Frontal cortex (tissue), 4 donors: ENCODE measurements at places on chromosomes 11 and 22. TPM values are rescaled to one million over a fixed set of nuclear protein-coding genes. Genes with fewer than 3 reads are reported as not detected.

Gene TRPM5
- not detected for total RNA-seq

Gene MS4A4A
- total RNA-seq, result 2.0 TPM

Gene WNT7B
- total RNA-seq, result 1.2 TPM

Gene HEPN1
- not detected for total RNA-seq

- no peak for DNase-seq
Measured at GRCh38 chr11:44774731-44775130, 48.0 kb downstream of the TSPAN18 start.

- DNase-seq, result peak; percentile 68
Measured at GRCh38 chr22:24105013-24105360, 76.3 kb upstream of the SUSD2 start.

DNA sequence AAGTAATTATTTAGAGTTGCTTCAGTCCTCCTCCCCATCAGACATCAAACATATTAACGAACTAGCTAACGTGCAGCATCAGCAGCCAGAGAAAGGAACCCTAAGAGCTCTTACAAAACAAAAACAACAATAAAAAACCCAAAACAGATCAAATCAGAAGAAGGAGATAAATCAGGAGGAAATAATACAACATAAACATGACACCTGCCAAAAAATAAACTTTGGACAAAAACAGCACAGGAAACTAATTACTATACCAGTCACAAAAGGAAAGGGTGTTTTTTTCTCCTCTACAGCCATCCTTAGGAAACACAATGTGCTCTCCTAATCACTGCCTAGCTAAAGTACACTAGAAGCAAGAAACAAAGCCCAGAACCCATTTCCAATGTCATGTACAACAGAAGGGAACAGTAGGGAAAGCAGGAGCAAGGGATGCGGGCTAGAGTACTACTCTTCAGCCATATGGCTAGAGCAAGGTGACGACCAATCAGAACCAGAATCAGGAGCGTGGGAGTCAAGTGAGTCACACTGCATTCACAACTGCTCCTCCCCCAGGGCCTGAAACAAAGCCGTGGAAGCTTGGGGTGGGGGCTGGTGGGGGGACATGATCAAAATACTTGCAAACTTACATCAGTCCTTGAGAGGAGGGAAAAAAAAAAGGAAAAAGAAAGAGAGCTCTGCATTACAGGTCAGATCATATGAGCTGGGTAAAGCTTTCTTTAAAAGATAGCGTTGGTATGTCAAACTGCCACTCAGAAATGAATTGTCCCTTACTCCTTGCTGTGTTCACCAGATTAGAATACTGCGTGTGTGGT lies 60.4 kb downstream of the LARGE2 start:
- peak; percentile 21 for DNase-seq

- no peak for DNase-seq
Measured at GRCh38 chr11:10326012-10326964, 21.4 kb downstream of the ADM start.

DNA sequence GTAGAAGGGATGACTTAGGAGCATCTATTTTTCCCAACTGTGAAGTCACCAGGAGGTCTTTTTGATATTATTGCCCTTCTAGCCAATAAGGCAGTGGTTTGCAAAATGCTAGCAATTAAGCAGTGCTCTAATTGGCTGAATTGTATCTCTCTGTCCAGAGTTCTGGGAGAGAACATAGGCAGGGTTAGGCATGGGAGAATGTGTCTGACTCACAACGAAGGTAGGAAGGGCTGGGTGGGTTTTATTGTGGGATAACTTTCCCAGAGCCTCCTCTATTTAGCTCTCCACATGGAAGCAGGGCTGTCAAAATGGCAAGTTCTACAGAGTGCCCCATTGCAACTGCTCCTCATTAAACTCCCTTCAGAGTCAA lies 415.9 kb upstream of the CADM1 start:
- DNase-seq, result no peak

DNA sequence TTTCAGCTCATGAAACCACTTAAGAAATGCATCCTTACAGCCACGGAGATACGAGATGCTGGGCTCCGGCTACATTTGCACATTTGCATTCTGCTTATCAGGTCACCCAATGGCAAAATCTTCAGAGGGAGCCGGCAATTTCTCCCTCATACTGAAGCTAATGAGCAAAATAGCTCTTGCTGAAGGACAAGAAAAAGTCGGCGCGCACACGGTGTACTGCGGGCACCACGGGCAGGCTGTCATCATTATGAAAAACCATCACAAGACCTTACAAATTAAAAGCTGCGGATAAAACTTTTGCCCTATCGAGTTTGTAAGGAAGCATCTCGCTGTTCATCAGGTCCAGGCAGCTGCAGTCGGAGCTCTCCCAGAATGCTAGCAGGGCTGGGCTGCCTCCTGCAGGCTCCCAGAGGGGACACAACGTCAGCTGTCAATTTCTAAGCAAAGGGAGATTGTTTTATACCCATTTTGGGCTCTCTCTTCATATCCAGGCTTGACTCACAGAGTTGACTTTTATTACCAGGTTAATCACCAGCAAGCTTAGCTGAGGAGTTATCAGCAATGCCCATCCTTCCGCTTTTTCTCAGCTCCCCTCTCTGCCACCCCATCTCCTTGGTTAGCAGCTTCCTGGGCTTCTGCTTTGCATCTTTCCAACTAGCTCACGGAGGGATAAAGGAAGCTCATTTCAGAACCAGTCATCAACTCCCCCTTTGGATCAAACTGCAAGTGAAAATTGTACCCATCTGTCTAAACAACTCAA lies 375.1 kb downstream of the OPCML start:
- DNase-seq, result peak; percentile 32

DNA sequence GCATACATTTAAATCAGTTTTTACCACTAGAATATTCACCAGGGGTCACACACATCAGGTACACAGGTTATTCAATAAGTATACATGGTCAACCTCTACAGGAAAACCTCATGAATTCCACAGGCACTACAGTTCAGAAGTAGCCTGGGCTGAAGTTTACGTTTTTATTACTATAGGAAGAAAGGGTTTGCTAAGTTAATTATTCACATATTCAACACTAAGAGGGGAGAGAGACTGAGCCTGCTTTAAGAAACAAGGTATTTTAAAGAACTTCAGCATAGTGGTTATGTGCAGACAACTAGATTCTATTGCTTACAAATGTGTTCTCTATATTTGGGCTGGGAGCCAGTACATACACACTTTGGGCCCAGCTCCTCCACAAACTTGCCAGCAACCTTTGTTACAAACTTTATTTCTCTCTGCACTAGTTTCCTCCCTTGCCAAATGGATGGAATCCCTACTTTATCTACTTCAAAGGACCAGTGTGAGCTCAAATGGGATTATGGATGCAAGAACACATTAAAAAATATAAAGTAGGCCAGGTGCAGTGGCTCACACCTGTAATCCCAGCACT lies 31.9 kb downstream of the IL18BP start:
- no peak for DNase-seq

DNA sequence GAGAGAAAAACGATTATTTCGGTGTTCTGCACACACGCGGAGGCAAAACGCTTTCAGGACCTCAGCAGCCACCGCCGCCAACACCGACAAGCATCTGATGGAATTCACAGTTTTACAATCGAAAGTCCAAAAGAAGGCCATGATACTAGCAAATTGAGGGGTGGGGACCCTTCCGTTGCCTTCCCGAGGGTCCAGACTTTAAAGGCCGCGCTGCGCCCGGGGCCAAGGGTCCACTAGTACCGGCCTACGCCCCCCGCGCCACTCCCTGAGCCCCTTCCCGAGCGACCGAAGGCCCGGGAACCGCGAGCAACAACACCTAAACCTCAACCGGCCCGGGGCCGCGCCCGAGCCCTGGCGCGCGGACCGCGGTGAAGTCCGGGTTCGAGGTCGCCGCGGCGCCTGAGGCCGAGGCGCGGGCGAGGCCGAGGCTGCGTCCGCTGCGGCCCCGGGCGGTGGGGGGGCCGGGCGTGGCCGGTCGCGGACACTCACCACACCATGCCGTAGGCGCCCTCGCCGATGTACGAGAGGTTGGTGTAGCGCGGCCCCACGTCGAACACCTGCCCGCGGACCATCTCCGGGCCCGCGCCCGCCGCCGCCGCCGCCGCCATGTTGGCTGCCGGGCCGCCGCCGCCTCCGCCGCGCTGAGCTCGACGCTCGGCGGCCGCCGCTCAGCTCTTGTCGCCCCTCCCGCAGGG lies 465 bp downstream of the MAPK1 start:
- DNase-seq, result no peak

DNA sequence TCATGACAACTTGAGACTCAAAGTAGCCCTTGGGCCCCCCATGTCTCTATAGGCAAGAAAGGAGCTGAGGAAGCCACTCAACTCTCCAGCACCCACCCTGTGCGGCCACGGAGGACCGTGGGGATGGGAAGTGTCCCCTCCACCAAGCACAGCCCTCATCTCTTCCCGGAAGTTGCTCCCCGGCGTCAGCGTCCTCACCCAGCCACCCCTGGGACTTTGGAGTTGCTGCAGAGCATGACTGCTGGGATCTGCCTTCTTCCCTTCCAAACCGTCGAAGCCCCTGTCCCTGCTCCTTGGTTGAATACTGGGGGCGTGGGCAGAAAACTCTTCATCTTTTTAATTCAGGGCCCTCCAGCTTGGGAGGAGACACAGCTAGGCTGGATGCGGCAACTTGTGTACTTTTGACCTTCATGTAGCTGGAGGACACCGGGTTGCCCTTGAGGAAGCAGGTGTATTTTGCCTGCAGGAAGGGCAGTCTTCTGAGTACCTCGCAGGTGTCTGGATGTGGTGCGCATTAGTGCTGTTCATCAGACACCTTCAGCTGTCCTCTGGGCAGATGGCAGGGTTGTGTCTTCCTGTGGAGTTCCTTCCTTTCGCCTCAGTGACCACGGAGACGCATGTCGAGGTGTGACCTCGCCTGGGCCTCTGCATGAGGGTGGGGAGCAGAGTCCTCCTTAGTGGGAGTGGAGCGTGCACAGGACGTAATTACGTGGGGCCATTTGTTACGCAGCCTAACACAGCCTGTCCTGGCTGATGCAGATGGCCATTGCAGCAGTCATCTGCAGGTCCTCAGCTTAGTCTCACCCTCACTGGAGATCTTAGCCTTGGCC lies 12.2 kb upstream of the IFITM3 start:
- DNase-seq, result no peak

DNA sequence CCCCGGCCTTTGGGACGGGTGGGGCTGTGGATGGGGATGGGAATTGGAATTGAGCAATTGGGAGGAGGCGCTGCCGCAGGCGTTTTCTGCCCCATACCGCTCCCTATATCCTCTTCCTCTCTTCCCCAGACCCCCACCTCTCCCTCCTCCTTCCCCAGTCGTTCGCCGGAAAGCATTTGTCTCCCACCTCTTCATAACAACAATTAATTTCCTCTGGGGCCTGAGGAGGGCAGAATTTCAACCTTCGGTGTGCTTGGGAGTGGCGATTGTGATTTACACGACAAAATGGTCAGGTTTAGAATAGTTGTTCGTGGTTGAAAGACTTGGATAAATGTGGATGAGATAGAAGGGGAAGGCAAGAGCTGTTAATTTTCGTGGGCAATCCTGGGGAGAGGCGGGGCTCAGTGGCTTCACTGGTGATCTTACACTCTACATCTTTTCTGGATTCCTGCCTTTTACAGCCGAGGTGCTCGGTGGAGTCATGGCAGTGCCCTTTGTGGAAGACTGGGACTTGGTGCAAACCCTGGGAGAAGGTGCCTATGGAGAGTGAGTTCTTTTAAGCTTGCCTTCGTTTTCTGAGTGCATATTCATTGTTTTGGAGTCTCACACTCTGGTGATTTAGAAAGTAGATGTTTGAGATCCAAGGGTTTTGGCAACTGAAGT lies 1.5 kb downstream of the CHEK1 start:
- DNase-seq, result no peak

DNA sequence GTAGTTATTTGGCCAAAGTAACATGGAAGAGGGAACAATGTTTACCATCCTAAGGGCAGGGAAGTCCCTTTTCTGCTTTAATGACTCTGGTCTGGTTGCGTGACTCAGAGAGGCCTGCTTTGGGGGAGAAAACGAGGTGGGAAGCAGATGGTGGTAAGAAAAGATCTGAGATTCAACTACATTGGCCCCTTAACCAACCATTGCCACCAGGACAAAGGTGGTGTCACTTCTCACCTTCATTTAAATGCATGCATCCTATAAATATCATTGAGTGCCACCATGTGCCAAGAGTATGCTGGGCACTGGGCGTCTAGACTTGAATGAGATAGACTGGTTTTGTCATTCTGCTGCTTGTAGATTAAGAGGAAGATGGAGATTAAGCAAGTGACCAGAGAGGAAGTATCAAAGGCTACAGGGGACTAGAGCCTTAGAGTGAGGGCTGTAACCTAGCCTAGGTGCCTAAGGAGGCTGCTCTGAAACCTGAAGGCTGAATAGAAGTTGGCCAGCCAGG lies 3.6 kb upstream of the SORL1 start:
- DNase-seq, result no peak

- no peak for DNase-seq
Measured at GRCh38 chr11:84437071-84437980, 1151.2 kb upstream of the CCDC90B start.

- no peak for DNase-seq
Measured at GRCh38 chr11:131907371-131907770, 537.0 kb downstream of the NTM start.

DNA sequence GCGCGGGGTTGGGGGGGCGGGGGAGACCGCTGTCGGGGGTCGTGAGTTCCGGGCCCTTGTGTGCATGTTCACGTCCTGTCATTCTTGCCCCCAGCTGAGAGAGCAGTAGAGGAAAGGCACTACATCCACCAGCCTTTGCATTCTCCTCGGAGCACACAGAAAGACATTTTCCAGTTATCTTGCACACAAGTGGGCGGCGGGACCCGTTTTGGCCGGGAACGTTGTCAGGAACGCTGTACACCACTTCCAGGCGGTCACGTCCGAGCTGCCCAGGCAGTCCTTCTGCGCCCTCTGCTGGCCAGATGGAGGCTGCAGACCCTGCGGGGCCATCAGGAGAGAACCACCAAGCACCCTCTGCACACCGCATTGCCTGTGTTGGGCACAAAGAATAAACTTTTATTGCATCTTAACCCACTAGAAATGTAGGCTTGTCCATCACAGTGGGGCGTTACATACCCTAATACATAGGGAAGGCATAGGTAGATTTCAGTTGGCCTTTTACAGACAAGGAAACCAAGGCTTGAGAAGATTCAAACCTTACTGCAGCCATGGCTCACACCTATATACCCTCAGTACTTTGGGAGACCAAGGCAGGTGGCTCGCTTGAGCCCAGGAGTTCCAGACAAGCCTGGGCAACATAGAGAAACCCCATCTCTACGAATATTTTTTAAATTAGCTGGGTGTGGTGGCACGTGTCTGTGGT lies 2.8 kb upstream of the CDKN1C start:
- peak; percentile 85 for DNase-seq
